ENCODE measurements at places on chromosomes 2 and 18.

GRCh38 chr18:62420513-62421209 is 95.6 kb downstream of the TNFRSF11A start:
- DNase-seq: peak; percentile 72

GRCh38 chr18:62088156-62088555 is 98.7 kb downstream of the PIGN start:
- DNase-seq: no peak

GRCh38 chr2:217121565-217121964 is 261.7 kb upstream of the TNP1 start:
- no peak for DNase-seq

GRCh38 chr18:45540125-45540524 is 75.2 kb upstream of the SLC14A2 start:
- DNase-seq: no peak

GRCh38 chr2:128520791-128521190 is 202.1 kb upstream of the HS6ST1 start:
- no peak for DNase-seq

- DNase-seq: no peak
Measured at GRCh38 chr2:70328921-70329561, 27.2 kb upstream of the FAM136A start.

DNA sequence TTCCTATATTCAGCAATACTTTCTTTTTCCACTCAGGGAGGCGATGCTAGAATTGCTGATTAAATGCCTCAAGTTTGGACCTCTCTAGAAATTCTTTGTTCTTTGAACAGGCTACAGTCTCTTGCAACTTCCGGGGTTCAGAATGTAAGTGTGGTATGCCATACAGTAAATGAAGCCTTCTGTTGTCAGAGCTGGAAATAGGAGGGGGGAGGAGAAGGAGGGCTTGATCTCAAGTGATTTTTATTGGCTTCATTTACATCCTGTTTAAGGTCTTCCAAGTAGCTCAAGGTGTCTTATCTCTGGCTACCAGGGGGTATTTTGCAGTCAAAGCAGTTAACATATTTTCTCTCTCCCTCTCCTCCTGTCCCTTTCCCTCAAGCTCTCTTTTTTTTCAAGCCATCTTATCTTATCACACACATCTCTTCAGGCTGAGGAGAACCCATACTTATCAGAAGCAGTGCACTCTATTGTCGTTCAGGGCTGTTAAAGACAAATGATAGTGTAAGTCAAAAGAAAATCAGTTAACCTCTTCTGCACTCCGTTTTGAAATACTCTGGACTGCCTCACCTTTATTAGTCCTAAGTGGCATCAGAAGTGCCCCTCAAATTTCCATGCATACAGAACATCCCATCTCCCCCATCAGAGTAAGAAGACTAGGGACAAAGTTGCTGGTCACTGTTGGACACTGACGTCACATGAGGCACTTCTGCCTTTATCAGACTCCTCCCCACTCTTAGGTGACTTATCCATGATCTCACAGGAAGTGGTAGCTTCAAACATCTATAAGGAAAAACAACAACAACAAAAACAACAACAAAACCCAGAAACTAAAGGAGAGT is 112.2 kb downstream of the ZNF521 start:
- DNase-seq: no peak

- DNase-seq: no peak
Measured at GRCh38 chr2:112048236-112048592, 6.9 kb upstream of the TMEM87B start.

DNA sequence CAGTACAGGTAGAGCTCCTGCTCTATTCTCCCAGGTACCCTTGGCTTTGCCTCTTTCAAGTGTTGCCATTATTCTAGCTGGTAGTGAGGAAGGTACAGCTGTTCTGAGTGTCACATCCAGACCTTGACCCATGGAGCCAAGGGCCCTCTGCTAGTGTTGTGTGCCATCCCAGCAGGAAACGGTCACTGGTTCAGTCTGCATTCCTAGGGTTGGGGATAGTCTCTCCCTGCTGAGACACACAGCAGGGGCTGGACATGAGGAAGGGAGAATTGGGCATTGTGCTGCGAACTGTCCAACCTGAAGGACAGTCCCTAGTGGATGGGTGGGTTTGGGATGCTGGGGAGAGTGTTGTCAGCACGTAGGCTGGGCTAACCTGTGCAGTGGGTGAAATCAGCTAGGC is 59.1 kb downstream of the FARP2 start:
- DNase-seq: no peak

- DNase-seq: no peak
Measured at GRCh38 chr2:120347396-120348060, 1.6 kb downstream of the INHBB start.

GRCh38 chr2:145635706-145636427 is 1115.9 kb upstream of the ZEB2 start:
- DNase-seq: no peak

- DNase-seq: no peak
Measured at GRCh38 chr2:20422402-20423271, 24.2 kb upstream of the RHOB start.

DNA sequence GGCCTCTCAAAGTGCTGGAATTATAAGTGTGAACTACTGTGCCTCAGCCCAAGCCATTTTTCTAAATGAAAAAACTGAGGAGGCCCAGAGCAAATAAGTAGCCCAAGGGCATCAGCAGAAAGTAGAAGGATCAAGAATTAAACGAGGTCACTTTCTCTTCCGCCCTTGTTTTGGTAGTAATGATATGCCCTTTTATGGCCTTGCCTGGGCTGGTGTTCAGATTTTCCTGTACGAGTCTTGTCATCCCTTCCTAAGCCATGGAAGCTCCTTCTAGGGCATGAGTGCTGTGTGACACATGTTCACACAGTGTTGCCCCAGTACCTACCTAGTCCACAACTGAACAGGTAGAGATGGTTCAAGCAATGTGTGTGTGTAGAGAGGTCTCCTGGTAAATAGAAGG is 6.6 kb downstream of the HPCAL1 start:
- DNase-seq: no peak

DNA sequence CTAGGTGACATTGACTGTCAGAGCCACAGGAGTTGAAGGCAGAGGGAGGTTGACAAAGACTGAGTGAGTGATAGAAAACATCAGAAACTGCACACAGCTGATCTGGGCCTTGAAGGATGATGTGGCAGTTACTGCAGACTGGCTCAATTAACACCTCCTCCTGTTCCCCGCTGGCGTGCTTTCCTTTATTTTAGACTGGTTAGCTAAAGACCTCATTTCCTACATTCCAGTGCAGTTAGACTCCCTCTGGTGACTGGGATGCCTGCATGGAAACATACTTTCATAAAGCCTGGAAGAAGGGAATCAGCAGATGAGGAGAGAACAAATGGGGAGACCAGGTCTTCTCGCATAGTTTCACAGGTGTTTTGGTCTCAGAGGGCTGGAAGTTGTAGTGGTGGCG is 7.1 kb downstream of the TPGS2 start:
- no peak for DNase-seq

- no peak for DNase-seq
Measured at GRCh38 chr2:120926463-120927264, 191.0 kb downstream of the GLI2 start.

- no peak for DNase-seq
Measured at GRCh38 chr2:206979365-206979764, 40.0 kb downstream of the CPO start.

GRCh38 chr2:177265824-177266817 is 1.6 kb upstream of the NFE2L2 start:
- no peak for DNase-seq

DNA sequence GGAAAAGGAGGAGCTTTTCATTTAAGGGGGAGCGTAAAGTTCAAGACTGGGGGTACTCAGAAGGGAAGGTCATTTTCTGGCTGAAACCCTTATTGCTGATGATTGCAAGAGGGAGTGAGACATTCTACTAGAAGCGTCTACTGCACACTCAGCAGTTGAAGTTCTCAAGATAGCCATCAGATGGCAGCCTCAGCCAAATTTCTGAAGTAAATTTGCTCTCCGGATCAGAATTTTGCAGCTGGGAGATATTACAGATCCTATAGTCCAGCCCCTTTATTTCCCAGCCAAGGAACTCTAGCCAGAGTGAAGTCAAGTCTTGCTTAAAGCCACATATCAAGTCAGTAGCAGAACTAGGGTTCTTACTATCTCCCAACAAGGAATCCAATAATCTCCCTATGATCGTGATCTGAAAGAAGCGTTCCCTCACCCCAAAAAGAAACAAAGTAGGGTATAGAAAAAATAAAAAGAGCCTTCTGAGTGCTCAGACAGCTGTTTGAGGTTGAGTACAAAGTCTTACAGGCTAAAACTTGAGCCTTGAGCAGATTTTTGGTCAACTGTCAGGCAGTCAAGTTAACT is 24.0 kb downstream of the RAX start:
- peak; percentile 51 for DNase-seq

DNA sequence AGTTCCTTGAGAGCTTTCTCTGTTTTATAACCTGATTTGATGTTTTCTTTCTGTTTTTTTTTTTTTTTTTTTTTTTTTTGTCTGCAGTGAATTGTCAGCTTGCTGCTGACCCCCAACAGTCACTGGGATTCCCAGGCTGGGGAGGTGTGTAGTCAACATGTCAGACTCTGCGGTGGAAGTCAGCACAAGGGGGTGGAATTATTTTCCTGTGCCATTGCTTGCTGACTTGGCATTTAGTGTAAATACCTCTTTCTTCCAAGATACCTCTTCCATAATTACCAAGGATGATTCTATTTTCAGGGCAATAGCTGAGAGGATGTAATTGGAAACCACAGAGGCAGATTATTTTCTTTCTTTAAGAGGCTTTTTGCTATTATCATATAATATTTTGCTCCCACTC is 266.3 kb downstream of the CCDC85A start:
- no peak for DNase-seq

- DNase-seq: no peak
Measured at GRCh38 chr2:222798528-222798927, 62.3 kb upstream of the ACSL3 start.

GRCh38 chr18:80022613-80023012 is 11.6 kb upstream of the RBFA start:
- no peak for DNase-seq

GRCh38 chr2:98087447-98088020 is 567 bp downstream of the VWA3B start:
- no peak for DNase-seq

- DNase-seq: no peak
Measured at GRCh38 chr2:46068636-46069035, 228.6 kb upstream of the EPAS1 start.

- DNase-seq: no peak
Measured at GRCh38 chr2:234826681-234827080, 125.1 kb upstream of the SH3BP4 start.

GRCh38 chr2:70143314-70144150 is 47.3 kb downstream of the C2orf42 start:
- peak; percentile 47 for DNase-seq

DNA sequence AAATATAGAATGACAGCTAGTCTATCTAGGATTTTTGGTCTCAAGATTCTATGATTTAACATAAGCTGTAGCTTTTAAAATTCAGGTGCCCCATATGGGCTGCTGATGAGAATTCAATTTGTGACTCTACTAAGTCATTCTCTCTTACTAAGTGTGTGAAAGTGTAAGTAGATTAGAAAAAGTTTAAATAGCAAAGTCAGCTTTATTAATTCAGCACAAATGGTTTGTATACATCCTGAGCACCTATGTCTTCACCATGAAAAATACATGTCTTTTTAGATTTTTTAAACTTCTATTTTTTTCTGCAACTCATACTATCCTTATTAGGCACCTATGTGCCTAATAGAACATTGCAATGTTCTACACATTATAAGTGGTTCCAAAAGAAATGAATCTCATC is 157.1 kb downstream of the METTL4 start:
- DNase-seq: no peak

GRCh38 chr18:68172842-68173549 is 541.9 kb downstream of the TMX3 start:
- no peak for DNase-seq

- DNase-seq: no peak
Measured at GRCh38 chr2:198277181-198277580, 472.8 kb downstream of the PLCL1 start.

- no peak for DNase-seq
Measured at GRCh38 chr18:30280861-30281470, 761.6 kb downstream of the DSC3 start.

DNA sequence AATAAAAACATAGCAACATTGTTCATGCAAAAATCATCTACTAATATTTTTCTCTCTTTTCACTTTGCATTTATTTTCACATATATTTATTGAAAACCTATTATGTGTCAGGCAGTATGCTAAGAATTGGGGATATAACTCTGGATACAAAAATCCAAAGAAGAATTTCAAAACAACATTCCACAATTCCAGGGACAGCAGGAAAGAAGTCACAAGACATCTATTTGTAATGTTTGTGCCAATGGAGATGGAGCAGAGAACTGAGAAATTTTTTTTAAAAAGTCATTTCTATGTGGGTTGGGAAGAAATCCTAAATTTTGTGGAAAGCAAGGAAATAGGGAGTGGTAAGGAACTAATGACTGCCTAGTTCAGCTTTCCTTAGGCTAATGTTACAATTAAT is 128.6 kb upstream of the TLK1 start:
- DNase-seq: no peak

DNA sequence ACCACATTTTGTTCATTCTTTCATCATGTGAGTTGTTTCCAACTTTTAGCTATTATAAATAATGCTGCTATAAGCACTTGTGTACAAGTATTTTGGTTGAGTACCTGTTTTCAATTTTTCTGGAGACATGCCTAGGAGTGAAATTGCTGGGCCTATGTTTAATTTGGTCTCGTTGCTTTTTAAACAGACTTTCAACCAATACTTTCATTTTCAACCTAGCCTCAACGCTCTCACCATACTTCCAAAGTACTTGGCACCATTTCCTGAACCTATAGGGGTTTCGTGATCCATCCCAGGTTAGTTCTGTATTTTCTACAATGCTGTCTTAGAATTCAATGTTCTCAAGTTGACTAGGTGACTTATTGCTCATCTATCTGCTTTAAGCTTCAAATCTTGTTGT is 126.1 kb downstream of the SRBD1 start:
- no peak for DNase-seq

GRCh38 chr2:36403675-36404230 is 48.2 kb downstream of the CRIM1 start:
- no peak for DNase-seq

- peak; percentile 29 for DNase-seq
Measured at GRCh38 chr2:112636605-112637288, 9.0 kb upstream of the SLC20A1 start.

GRCh38 chr2:51720826-51721225 is 688.9 kb upstream of the NRXN1 start:
- DNase-seq: no peak

- no peak for DNase-seq
Measured at GRCh38 chr18:54479365-54479764, 111.7 kb upstream of the DYNAP start.

GRCh38 chr18:34159691-34160185 is 65.0 kb downstream of the NOL4 start:
- DNase-seq: no peak

GRCh38 chr2:161135951-161136593 is 24.2 kb upstream of the TANK start:
- no peak for DNase-seq

- DNase-seq: no peak
Measured at GRCh38 chr2:47024046-47024445, 108.4 kb upstream of the MCFD2 start.

- DNase-seq: no peak
Measured at GRCh38 chr2:128607440-128607839, 288.8 kb upstream of the HS6ST1 start.

All from stimulated activated CD4-positive, alpha-beta T cell treated with anti-CD3 and anti-CD28 coated beads, Interleukin-2, amount 100 ng/mL, for 24 hours (primary cell).